NCI-H1092 treated with DMSO at 0.1 percent for 48 hours (cell line): ENCODE measurements at places on chromosomes 4 and X.
A peak's percentile ranks its signal among the peaks of the same experiment; 100 is the strongest.

- no peak for DNase-seq
Observed at GRCh38 chr4:13711233-13711785, 83.8 kb upstream of the BOD1L1 start.

- DNase-seq = no peak
Observed at GRCh38 chr4:78120144-78120880, 63.2 kb downstream of the FRAS1 start.

GRCh38 chrX:71081330-71082123 is 13.4 kb upstream of the SNX12 start:
- DNase-seq = no peak

- DNase-seq = no peak
Observed at GRCh38 chr4:62117886-62118285, 917.8 kb downstream of the ADGRL3 start.

DNA sequence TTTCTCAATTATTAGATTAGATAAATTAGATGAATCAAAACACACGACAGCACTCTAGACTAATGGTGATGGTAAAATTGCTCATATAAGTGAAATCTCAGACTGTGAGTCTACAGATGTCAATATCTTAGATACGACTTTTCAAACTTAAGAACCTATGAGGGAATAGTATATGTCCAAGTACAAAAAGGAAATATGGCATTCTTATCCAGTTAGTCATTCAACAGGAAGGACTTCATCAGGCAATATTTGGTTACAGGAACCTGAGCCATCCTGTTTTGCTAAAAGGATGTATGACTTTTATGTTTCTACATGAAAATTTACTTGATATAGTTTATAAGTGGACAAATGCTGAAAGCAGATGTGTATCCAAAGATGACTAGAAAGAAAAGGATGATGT is 107.0 kb downstream of the CT47B1 start:
- no peak for DNase-seq

- DNase-seq = no peak
Observed at GRCh38 chrX:31420711-31421151, 348.9 kb upstream of the FTHL17 start.

- DNase-seq = no peak
Observed at GRCh38 chrX:9604908-9605306, 140.0 kb downstream of the TBL1X start.

GRCh38 chrX:50036426-50036825 is 114.0 kb downstream of the CLCN5 start:
- DNase-seq = no peak

- no peak for DNase-seq
Observed at GRCh38 chr4:82708982-82709381, 89.6 kb downstream of the SCD5 start.

GRCh38 chr4:7823416-7823824 is 116.2 kb downstream of the AFAP1 start:
- no peak for DNase-seq

DNA sequence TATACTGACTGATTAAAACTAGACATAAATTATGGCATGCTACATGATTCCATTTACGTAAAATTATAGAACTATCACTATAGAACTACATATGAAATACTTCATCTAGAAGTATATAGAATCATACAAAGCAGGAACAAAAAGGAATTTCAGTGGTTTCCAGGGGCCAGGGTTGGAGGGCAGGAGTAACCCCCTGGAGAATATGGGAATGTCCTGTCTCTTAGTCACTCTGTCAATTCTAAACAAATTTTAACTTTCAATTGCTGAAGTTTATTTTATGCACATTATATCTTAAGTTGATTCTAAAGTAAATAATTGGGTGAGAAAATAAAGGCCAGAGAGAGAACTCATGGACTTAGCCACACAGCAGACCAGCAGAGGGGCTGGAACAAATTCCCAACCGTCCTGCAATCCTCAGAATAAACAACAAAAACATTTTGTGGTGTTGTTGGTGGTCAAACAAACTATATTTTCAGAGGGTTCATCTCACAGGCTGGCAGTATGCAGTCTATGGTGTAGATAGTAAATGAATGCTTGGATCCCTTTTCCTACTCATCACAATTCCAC is 476.9 kb upstream of the SLIT2 start:
- no peak for DNase-seq

DNA sequence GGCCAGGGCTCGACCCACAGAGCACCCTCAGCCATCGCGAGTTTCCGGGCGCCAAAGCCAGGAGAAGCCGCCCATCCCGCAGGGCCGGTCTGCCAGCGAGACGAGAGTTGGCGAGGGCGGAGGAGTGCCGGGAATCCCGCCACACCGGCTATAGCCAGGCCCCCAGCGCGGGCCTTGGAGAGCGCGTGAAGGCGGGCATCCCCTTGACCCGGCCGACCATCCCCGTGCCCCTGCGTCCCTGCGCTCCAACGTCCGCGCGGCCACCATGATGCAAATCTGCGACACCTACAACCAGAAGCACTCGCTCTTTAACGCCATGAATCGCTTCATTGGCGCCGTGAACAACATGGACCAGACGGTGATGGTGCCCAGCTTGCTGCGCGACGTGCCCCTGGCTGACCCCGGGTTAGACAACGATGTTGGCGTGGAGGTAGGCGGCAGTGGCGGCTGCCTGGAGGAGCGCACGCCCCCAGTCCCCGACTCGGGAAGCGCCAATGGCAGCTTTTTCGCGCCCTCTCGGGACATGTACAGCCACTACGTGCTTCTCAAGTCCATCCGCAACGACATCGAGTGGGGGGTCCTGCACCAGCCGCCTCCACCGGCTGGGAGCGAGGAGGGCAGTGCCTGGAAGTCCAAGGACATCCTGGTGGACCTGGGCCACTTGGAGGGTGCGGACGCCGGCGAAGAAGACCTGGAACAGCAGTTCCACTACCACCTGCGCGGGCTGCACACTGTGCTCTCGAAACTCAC is 3.6 kb downstream of the MID1IP1 start:
- peak; percentile 54 for DNase-seq

GRCh38 chr4:55980725-55981124 is 32.0 kb downstream of the CEP135 start:
- no peak for DNase-seq

- no peak for DNase-seq
Observed at GRCh38 chrX:126167560-126167959, 1.5 kb upstream of the DCAF12L2 start.

- no peak for DNase-seq
Observed at GRCh38 chr4:68346461-68346860, 3.4 kb downstream of the YTHDC1 start.

DNA sequence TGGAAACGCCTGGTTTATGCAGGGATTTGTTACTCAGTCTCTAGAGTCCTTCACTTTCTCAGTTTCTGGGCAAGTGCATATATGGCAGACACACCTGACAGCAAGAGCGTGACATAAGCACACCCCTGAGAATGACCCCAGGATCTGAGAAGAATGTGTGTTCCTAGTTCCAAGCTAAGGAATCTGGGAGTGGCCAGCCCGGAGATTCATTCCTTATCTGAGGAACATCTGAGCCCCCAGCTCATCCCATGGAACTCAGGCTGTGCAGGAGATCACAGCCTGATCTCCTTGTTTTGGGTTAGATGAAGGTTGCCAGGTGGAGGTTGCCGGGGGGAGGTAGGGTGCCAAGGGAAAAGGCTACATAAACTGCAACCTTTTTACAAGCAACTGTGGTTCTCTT is 23.8 kb upstream of the KIAA0232 start:
- no peak for DNase-seq

DNA sequence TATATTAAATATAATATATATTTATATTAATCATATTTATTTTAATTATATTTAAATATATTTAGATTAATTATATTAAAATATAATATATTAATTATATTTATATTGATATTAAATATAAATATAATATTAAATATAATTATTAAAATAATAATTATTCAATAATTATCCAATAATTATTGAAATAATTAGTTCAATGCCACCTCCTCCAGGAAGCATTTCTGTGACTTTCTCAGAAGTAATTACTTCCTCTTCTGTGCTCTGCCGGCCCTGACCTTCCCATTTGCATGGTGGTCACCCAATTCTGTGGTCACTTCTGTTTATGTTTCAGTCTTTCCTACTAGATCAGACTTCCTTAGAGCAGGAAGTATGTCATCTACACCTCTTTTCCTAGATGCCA is 45.8 kb downstream of the EVC2 start:
- DNase-seq = no peak

GRCh38 chr4:61274286-61274685 is 74.2 kb downstream of the ADGRL3 start:
- DNase-seq = no peak

GRCh38 chr4:8110071-8110986 is 48.3 kb downstream of the ABLIM2 start:
- DNase-seq = no peak
